ENCODE measurements at places on chromosomes 5 and 9.

- no peak for DNase-seq
These were observed 3.9 kb upstream of the PLPP1 start for GRCh38 chr5:55538661-55539060.

DNA sequence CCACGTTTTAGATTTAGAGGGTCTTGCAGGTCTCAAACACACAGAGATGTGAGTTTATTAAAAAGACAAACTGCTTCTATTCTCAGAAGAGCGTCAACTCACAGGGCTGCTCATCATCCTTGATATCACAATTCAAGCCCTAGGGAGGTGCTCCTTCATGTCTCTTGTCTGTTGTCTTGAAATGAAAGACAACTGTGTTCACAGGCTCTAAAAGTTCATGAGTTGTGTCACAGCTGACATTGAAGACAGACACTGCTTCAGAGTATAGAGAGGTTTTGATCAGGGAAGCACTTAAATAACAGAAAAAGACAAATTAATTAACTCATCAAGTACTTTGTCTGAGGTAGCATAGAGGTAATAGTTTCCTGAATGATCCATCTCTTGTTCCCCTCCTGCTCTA, 1917.6 kb upstream of the WWC1 start:
- no peak for DNase-seq

DNA sequence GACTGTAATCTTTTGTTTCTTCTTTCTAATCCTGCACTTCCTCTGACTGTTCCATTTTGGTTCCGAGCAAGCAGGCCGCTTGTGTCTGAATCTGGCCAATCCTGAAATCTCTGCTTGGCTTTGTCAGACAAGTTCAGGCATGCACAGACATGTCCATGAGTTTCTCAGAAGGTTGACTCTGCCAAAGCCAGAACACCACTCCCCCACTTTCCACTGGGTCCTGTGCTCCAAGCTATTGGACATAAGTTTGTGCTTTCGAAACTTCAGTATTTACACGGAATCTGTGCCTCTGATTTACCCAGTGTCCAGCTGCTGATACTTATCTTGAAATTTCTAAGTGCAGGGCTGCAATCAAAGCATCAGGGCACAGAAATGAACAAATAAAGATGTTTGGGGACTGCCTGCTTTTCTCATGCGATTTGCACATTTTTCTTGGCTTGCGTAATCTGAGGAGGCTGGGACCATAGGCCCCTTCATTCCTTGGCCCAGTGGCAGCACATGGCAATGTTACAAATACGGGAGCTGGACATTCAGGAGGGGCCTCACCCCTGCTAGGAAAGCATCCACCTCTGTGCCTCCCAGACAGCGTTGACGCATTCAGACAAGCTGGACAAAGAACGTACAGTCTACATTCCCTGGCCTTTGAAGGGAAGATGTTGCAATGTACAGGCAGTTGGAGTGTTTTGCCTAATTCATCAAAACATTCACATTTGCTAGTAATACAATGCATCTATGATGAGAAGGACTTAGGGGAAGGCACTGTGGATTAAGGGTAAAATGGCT, 209.2 kb upstream of the PAPPA start:
- no peak for DNase-seq

GRCh38 chr5:133343196-133343595, 269.1 kb downstream of the FSTL4 start:
- DNase-seq, result no peak

- DNase-seq, result no peak
These were observed 124.8 kb downstream of the HSD17B3 start for GRCh38 chr9:96177005-96177718.

DNA sequence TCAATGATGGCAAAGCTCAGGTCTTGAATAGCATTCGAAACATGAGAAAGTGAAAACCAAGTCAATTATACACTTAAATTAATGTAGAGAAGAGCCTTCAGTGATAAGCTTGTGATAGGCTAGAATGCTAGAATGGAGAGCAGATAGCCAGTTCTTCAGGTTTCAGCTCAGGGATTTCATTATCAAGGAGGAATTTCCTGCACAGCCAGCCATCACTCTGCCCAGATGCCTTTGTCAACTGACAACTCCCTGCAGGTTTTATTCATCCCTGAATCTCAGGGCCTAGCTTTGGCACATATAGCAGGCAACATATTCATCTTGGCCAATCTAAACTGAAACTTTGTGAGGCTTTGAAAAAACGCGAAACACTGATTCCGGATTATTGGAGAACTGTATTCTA, 199.3 kb upstream of the CDH6 start:
- no peak for DNase-seq

DNA sequence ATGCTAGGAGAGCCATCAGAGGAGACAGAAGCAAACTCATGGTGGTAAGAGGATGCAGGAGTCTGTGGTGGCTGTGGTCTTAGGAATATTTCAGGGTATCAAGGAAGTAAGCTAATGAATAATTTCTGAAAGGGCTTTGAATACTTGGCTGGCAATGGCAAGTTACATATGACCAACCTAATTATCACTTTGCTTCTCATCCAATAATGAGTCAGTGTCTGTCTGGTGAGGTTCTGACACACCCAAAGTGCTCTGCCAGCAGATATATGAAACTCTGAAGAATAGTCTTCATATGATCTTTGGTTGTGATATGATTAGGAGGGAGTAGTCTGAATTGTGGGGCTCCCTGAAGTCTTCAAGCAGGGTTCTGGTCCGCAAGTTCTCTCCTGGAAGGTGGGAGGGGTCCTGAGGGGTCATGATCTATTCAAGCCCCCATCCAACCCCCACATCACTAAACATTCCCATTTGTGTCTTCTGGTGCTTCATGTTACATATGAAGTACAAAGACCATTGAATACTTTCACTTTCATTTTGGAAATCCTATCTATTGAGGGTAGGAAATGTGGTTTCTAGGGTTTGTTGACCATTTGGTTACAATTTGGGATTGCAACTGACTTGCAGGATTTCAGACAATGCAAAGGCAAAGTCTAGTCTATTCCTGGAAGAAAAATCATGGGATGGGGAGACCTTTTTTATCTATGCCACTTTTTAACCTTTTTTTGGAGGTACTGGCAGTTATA, 199.9 kb upstream of the CDKN2B start:
- DNase-seq, result no peak

DNA sequence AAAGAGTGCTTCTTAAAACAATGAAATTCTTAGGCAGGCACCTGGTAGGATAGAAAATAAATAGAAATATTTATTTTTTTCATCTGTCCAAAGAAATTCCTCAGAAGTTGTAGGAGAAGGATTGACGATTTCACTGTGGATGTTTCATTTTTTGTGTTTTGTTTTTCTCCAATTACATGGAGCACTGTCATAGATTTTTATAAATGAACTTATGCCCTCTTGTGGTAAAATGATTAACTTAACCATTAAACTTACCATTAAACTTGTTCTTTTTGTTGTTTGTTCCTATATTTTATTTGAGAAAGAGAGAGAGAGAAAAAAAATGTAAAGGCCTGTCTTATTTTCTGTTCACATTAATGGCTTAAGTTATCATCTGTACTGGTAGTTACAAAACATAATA, 339.2 kb downstream of the PRR16 start:
- no peak for DNase-seq

DNA sequence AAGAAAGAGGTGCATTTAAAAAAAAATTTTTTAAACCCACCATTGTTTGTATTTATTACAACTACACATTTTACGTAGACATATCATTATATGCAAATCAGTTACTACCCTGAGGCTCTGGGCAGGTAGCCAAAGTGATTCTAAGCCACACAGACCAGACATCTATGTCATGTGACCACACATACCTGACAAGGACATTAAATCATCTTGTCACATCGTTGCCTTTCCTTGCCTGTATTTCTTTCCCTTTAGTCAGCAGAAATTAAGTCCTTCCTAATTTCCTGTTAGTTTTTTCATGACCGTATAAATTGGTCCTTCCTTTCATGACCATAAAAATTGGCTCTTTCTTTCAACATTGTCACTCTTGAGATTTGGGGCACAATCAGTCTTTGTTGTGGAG, 134.2 kb upstream of the MARCHF11 start:
- DNase-seq, result no peak

DNA sequence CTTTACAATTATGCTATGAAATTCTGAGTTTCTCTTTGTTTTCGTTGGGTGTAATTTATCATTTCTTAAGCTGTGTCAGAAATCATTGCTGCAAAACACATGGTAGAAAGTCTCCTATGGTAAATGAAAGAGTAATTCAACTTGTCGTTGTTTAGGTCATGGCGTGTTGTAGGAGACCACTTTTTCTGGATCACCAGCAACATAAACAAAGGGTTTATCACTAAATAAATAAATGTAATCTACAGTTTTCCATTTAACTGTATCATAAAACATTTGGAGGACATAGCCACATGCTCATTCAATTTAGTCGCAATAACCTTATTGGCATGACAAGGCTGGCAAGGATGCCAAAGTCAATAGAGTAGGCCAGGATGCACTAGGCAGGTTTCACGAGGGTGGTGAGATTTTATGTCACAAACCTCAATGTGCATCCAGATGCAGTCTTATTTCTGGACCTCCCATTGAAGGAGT, 154.4 kb upstream of the ERCC6L2 start:
- no peak for DNase-seq

DNA sequence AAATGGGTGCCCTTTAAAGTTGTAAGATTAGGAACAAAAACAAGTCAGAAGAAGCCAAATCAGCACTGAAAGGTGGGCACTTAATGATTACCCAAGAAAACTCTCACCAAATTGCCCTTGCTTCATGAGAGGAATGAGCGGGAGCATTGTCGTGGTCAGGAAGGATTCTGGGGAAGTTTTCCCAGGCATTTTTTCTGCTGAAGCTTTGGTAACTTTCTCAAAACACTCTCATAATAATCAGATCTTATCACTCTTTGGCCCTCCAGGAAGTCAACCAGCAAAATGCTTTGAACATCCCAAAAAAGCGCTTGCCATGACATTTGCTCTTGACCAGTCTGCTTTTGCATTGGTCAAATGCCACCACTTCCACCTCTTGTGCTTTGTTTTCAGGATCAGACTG, 10.4 kb upstream of the PCDHGC3 start:
- no peak for DNase-seq

DNA sequence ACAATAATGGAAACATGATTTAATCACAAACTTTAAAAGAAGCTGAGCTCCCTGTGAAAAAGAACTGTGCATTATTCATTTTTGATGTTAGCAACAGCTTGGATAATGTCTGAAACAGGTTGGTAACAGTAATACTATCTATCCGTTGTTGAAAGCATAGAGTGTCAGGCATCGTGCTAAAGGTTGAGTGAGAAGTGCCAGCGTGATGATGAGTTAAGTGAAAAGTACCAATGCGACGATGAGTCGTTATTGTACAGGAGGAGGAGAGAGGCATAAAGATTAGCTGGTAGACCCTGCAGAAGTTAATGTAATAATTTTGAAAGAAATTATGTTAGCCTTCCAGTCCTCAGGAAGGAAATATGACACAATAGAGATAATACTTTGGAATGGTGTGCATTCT, 593.6 kb downstream of the MAT2B start:
- DNase-seq, result no peak

- no peak for DNase-seq
These were observed 43.9 kb downstream of the RXRA start for GRCh38 chr9:134370213-134370492.

DNA sequence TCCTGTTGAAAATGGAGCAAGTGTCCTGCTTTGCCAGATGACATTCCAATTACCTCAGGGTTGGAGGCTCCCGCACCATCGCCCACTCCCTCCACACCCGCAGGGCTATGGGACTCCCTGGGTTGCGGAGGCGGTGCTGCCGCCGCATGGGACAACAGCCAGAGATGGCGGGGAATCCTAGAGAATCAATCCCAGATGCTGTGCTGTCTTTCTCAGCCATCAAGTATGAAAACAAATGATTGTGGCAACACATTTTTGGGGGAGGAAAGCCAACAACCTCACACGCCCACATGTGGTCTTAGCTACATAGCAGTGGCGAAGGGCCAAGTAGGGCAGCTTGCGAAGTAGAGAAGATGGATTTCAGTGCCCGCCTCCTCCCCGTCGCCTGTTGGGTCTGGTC, 46.7 kb downstream of the IL31RA start:
- DNase-seq, result no peak

DNA sequence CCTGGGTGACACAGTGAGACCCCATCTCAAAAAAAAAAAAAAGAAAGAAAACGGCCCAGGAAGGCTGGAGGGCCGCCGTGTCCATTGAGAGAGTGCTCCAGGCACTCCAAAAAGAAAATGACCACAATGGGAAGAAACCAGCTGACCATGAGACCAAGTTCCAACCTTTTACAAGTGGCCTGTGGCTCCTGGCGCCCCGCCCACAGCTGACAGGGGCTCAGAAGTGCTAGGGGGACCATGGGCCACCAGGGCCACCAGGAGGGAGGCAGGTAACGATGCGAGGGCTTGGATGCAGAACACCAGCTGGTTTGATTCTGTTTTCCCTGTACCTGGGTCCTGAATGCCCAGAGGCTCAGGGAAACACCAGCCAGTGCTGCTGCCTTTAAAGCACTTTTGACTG, 34.6 kb downstream of the FXN start:
- no peak for DNase-seq

DNA sequence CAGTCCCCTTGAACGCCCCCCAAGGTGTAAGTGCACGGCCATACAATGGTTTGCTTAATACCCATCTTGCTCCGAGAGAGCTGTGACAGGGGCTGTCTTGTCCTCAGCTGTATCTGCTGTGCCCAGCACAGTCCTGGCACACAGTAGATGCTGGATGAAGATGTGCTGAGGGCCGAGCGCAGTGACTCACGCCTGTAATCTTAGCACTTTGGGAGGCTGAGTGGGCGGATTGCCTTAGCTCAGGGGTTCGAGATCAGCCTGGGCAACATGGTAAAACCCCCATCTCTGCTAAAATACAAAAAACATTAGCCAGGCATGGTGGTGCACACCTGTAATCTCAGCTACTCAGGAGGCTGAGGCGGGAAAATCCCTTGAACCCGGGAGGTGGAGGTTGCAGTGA, 53.6 kb downstream of the C9orf50 start:
- no peak for DNase-seq

GRCh38 chr5:53777864-53778618, 217.6 kb downstream of the NDUFS4 start:
- DNase-seq, result no peak

DNA sequence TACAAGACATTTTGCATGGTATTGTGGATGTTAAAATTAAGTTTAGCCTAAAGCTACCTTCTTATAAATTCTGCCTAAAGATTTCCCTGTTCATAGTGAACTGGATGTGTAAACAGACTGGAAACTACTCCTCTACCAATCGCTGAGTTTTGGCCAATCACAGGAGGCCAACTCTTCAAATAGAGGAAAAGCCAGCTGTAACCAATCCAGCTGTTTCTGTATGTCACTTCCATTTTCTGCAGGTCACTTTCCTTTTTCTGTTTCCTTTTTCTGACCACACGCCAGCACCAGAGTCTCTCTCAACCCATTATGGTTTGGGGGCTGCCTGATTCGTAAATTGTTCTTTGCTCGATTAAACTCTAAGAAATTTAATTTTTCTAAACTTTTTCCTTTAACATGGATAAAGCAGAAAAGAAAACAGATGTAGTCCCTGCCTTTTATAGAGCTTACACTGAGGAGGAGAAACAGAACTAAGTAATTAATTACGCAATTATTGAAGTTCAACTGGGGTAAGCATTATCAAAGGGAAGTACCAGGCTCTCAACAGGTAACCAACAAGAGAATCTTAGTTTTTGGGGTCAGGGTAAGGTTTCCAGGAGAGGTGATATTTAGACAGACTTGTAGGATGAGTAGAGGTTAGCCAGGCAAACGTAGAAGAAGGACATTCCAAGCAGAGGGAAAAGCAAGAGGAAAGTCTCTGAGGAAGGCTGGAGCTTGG, 27.7 kb downstream of the RANBP3L start:
- DNase-seq, result no peak

- no peak for DNase-seq
These were observed 14.5 kb upstream of the RPL26L1 start for GRCh38 chr5:172944741-172945140.
